ENCODE measurements at places on chromosomes 2 and 18.

- no peak for DNase-seq
Measured at GRCh38 chr2:113015042-113015441, 9.8 kb downstream of the IL36A start.

- DNase-seq, result no peak
Measured at GRCh38 chr2:219662566-219662965, 35.1 kb downstream of the SLC4A3 start.

- no peak for DNase-seq
Measured at GRCh38 chr18:7516266-7517117, 50.6 kb upstream of the PTPRM start.

- no peak for DNase-seq
Measured at GRCh38 chr2:228699400-228699799, 517.9 kb upstream of the SPHKAP start.

- DNase-seq, result no peak
Measured at GRCh38 chr2:213015387-213016165, 135.8 kb downstream of the IKZF2 start.

DNA sequence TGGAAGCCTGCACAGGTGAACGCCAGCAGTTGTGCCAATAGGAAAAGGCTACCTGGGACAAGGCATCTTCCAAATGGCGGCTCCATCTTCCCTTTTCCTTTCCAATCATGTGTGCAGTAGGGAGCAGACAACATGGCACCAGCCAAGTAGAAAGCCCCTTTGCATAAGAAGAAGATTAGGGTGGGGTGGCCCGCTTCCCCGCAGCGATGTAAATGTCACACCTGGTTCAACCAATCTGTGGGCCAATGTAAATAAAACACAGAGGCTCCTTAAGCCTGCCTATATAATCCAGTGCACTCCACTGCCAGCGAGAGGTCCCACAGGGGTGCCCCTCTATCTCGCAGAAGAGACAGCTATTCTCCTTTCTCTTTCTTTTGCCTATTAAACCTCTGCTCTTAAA, 468.4 kb upstream of the CRIM1 start:
- DNase-seq, result no peak

GRCh38 chr2:43402452-43402937, 176.1 kb upstream of the ZFP36L2 start:
- DNase-seq, result no peak

DNA sequence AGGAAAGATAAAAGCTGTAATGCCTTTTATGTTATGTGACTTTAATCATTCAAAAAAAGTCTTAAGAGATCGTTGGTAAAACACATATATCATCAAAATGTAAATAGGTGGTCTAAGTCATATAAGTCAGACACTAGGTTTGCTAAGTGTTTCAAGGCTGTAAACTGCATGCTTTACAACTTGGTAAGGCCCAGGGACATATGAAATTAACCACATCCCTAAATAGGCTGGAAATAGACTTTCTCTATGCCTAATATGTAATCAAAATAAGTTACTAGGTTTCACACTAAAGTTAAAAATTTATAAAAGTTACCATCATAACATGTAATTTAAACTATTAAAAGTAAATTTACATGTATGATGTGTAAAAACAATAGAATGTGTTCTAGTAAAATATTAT, 946.3 kb upstream of the LRATD1 start:
- no peak for DNase-seq

DNA sequence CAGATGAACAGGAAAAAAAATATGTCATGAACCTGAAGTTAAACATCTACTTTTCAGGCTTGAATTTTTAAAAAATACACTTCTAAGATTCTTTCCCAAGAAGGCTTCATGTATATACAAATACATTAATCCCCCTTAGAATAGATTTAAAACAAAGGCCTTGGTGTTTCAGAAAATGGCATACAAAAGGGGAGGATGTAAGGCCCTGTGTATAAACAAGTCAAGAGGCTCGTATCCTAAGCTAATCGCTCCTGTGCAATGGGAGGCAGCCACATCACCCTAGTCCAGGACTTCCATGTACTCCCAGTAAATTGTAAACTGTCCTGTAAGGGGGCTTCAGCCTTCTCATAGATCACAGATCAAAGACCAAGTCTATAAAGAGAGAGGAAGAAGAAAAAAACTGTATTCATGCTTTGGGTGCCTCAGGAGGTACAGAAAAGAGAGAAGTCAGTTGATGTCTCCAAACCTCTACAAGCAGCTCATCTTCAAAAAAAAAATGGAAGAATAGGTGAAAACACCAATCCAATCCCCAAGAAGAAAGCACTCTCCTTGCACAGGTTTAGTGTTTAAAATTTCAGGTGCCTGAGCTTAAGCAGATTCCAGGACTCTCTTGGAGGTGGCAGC, 53.9 kb downstream of the ANKRD44 start:
- no peak for DNase-seq

DNA sequence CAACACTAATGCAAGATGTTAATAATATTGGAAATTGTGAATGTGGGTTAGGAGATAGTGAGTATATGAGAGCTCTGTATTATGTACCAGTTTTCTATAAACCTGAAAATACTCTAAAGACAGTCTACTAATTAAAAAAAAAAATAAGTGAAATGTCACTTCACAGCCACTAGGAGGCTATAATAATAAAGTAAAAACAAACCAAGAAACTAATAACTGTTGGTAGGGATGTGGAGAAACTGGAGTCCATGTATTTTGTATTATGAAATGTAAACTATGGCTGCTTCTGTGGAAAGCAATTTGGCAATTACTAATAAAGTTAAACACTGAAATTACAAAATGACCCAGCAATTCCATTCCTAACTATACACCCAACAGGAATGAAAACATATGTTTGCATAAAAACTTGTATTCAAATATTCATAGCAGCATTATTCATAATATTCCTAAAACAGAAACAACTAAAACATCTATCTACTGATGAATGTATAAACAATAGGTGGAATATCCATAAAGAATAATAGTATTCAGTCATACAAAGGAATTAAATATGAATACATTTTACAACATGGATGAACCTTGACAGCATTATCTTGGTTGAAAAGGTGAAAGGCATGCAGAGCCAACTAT, 36.2 kb downstream of the CCDC178 start:
- DNase-seq, result no peak

- DNase-seq, result no peak
Measured at GRCh38 chr18:14767474-14767873, 19.5 kb downstream of the ANKRD30B start.

DNA sequence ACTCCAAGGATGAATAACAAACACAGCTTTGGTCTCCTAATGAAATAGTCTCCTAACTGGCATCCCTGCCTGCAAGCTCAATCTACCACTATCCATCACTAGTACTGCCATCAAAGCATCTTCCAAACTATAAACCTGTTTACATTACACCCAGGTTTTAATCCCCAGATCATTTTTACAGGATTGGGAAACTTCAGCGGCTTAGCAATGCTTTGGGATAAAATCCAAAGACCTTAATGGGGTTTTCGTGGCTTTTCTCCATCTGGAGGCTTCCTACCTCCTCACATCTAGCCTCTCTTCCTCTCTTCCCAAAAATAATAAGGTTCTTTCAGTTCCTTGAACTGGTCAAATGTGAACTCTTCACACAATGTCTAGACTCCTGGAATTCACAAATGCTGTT, 92.2 kb upstream of the SETBP1 start:
- no peak for DNase-seq

DNA sequence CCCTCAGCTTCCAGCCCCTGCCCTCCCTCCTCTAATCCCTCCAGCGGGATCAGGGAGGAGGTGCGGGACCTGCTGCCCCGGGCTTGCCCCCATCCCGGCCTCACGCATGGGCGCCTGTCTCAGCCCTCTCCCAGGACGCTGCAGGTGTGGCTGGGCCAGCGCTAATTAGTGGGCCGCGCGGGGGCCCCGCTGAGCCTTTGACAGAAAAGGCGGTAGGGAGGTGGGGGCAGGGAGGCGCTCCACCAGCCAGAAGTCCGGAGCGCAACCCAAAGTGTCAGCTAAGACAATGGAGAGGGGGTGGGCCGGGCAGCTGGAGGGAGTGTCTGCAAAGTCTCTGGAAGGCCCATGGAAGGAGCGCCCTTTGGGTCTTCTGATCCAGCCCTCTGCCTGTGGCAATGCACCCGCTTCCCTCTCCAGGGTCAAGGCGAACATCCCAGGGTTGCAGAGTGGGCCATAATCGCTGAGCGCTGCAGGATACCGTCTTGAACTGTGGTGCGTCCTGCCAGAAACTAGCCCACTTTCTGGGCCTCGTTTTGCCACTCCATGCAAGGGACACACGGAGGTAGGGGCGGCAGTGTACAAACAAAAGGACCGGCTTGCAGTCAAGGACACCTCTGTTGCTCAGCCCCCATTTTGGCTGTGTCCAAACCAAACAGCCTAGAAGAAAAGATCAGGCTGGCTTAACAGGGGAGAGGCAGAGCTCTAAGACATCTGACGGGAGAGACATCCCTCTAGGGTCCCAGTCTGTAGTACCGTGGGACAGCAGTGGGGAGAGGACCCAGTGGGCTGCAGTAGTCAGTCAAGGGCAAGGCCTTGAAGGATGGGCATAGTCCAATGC, 3.5 kb downstream of the ATP6V1B1 start:
- no peak for DNase-seq

- no peak for DNase-seq
Measured at GRCh38 chr2:180048251-180048650, 41.2 kb upstream of the CWC22 start.

- DNase-seq, result no peak
Measured at GRCh38 chr2:65602603-65603235, 170.3 kb upstream of the SPRED2 start.

GRCh38 chr2:219291394-219291793, 12.2 kb downstream of the DNAJB2 start:
- DNase-seq, result no peak

- DNase-seq, result no peak
Measured at GRCh38 chr2:100884145-100884621, 64.2 kb downstream of the NPAS2 start.

GRCh38 chr18:48678237-48679115, 139.6 kb downstream of the CTIF start:
- DNase-seq, result no peak

DNA sequence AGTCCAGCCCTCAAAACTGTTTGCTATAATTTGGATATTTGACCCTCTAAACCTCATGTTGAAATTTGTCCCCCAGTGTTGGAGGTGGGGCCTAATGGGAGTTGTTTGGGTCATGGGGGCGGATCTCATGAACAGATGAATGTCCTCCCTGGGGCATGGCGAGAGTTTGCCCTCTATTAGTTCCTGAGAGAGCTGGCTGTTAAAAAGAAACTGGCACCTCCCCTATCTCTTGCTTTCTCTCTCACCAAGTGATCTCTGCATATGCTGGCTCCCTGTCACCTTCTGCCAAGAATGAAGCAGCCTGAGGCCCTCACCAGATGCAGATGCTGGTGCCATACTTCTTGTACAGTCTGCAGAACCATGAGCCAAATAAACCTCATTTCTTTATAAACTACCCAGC, 12.0 kb downstream of the LNPK start:
- DNase-seq, result no peak

- DNase-seq, result peak; percentile 11
Measured at GRCh38 chr2:112996635-112997034, 8.6 kb upstream of the IL36A start.

DNA sequence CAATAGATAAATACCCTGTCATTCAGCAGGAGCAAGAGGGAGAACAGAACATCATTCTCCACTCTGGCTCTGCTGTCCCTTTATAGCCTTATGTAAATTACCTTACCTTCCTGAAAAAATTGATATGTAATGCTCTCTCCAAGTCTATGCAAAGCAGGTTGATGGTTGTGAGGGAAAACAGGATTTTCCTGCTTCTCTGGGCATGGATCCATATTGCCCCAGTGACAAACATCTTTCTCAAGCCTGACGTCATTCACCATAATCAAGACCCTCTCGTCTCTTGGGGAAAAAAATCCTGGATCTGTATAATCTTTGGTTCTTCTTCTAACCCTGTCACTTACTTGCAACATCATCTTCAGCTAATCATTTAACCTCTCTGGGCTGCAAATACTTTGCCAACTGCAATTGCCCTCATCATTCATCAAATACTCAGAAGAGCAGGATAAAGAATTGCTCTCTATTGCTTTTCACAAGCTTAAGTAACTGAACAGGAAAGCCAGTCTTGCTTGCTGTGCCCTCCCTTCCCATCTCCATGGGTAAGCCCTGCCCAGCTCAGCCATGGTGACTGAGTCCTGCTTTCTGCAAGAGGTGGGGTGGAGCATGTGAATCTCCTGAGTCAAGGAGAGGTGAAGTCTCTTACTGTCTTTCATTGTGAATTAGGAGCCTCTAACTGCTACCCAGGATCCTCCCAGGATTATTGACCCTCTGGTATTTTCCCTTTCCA, 123.7 kb upstream of the KLF7 start:
- DNase-seq, result no peak

DNA sequence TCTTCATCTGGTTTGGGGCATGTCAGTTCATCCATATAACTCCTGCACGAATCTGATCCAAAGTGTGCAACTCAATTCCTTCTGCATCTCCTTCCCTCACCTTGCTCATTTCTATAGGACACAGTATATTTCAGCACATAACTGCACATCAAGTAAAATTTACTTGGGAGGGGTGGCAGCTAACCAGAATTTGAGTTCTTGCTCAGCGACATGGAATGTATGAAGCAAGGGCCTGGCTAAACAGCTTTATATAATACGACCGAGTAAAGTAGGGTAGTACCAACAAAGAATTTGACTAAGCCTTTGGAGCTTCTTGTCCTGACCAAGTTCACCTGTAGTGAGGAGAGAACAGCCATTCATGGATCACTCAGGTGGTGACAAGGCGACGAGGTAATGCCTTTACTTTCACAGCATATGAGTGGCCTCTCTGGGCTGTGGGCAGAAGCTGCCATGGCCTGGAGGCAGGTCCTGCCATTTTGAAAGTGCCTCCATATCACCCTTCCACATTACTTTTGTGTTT, 570.2 kb upstream of the TNP1 start:
- no peak for DNase-seq

DNA sequence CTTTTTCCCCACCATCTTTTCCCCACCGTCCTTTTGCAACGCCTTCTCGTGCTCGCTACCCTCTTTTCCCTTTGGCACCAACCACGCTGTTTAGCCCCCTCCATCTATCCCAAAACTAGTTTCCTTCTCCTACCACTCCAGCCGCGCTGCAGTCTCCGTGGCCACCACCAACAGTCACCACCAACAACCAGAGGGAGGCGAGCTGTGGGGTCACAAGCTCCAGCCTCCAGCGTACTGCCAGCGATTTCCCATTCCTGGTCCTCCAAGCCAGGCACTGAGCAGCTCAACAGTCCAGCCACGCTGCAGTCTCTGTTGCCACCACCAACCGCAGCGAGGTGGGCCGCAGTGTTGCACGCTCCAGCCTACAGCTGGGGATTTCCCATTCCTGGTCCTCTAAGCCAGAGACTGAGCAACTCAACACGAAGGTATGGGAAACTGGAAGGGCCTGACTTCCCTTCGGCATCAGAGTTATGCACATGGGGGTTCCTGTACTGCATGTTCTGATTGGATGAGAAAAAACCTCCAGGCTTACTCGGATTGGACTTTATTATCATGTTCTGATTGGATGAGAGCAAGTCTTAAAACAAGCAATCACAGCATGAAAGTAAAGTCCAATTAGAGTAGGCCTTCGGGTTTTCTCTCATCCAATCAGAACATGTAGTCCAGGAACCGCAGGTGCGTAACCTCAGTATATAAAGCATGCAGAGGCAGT, 42.3 kb upstream of the IMP4 start:
- no peak for DNase-seq

- no peak for DNase-seq
Measured at GRCh38 chr18:50409236-50409635, 34.4 kb downstream of the SKA1 start.
